ENCODE measurements at places on chromosomes 13 and 19.

GRCh38 chr13:32323912-32324311, 8.6 kb downstream of the BRCA2 start:
- DNase-seq, result no peak

- no peak for DNase-seq
Observed at GRCh38 chr13:101567841-101568240, 115.4 kb downstream of the ITGBL1 start.

- DNase-seq, result no peak
Observed at GRCh38 chr13:113904411-113904810, 40.5 kb upstream of the GAS6 start.

DNA sequence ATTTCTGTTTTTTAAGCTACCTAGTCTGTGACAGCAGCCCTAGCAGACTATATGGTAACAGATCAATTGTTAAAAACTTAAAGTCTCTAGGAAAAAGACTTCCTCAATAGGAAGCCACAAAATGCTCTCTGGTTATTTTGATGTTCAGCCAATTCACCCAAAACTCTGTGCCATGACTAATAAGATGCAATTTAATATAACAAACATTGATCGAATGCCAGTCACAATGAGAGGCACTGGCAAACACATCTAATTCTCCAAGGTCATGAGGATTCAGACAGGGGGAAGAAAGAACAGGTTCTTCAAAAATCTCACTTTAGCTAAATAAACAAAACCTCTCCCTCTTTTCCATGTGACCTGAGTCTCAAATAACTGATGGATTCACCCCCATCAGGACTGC, 107.5 kb downstream of the SUCLA2 start:
- no peak for DNase-seq

- no peak for DNase-seq
Observed at GRCh38 chr19:9037400-9038062, 27.3 kb upstream of the MUC16 start.

DNA sequence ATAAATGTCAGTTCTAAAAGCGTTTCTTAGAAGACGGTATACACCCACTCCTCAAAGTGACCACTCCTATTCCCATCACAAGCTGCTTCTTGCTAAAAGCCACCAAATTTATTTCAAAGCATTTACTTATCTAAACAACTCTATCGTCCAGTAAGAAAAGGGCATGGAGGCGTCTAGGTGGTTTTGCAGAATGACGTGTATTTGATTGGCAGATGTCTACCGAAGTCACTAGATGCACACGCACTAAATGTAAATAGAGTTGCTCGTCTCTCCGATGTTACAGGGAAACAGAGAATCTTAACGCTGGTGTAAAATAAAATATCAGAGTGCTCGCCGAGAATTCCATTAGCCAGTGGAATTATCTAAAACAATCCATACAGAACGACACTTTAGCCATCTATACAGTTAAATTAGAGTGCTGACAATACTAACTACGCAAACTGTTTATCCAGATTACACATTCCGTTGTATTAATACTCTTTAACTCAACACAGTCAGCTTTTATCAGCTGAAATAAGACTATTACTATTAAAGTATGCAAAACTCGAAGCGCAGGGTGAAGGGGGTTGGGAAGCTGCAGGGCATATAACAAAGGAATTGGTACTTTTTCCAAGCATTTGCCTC, 1.9 kb downstream of the KLF12 start:
- no peak for DNase-seq

- no peak for DNase-seq
Observed at GRCh38 chr13:43730642-43731041, 56.1 kb downstream of the ENOX1 start.

DNA sequence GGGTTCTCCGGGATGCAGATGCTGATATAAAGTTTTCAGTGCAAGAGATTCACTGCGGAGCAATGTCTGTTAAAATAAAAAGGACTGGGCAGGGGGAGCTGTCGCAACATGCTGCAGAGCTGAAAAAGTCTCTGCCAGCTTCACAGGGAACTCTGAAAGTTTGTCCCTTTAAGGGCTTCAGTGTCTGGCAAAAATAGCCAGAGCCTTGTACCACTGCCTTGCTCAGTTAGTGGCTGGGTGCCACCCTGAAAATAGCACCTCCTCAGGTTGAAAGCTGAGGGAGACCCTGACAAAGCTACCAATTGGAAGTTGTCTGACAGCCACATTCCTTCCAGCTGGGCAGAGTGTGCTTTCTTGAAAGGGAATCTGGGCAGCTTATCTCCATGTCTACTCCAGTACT, 3.0 kb upstream of the NDFIP2 start:
- DNase-seq, result no peak

DNA sequence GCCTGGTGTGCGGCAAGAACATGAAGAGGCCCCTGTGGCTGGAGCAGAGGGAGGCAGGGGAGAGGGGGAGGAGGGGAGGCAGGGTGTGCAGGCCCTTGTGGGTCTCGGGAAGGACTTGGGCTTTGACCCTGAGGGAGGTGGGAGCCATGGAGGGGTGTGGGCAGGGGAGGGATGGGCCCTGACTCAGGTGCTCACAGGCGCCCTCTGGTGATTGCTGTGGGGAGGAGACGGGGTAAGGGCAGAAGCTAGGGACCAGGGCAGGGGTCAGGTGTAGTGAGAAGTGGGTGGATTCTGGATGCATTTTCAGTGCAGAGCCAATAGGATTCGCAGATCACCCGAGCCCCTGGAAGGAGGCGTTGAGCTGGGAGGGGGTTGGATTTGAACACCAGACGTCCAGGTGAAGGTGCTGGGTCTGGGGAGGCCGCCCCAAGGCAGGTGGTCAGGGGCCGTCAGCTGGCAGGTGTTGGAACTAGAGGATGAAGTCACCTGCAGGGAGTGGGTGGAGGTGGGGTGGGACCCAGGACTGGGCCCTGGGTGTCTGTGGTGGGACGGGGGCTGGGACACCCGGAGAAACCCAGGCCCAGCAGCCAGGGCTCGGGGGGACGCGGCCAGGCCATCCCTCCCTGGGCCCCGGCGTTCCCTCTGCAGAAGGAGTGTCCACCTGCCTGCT, 185.4 kb downstream of the KDM4B start:
- DNase-seq, result no peak

DNA sequence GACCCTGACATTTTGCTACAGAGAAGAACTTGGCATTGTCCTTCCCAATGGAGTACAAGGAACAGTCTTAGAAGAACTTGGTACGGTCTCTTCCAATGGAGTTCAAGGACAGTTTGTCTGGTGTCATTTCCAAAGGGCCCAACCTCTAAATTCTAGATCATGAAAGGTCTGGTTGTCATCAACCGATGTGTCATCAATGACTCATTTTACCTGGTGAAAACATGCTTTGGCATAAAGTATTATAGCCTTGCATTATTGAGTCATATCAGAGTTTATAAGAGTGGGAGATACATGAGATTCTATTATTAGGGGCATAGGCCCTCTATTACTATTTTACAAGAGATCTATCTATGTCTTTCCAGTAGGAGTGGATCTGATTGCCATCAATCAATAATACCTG, 4.3 kb downstream of the CYP2B6 start:
- no peak for DNase-seq

DNA sequence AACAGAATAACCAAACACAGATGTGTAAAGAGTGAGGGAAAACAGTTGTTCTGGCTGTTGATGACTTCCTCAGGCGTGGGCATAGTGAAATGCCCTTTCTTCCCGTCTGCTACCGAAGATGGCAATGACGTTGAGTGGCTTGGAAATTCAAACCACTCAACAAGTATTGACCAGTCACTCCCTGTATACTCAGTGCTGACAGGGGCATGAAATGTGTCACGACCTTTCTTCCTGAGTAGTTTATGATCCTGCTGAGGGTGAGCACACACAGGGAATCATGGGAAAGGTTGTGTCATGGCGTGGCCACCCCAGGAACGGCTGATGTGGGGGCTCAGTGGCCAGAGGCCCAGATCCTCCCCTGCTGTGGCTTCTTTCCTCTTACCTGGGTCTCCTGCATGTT, 87.8 kb upstream of the C1QTNF9B start:
- no peak for DNase-seq

- no peak for DNase-seq
Observed at GRCh38 chr13:40490086-40490758, 176.2 kb downstream of the FOXO1 start.

DNA sequence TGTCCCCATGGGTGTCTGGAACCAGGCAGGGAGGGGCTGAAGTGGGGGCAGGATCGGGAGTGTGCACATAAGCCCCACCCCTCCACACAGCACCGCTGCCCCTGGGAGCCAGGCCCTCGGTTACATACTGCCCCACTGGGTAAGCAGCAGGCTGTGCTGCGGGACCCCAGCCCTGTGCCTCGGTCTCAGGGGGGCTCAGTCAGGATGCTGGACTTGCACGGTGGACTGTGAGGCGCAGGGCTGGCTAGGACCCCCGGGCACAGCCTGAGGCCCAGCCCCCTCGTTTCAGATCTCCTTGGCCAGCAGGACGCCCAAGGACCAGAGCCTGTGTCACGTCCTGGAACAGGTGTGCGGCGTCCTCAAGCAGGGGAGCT, 16.3 kb downstream of the MPND start:
- DNase-seq, result no peak

DNA sequence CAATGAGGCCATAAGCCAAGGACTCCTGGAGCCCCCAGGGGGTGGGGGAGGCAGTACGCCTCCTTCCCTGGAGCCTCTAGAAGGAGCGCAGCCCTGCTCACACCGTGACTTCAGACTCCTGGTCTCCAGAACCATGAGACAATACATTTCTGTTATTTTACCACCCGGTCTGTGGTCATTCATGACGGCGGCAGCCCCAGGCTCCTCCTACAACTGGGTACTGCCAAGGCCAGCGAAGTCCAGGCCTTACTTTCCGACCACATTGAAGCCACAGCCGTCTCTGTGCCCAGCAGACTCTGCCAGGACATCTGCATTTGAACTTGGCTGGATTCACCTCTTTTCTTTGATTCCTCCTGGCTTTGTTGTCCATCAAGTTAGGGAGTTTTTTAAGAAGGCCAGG, 10.5 kb downstream of the GNG7 start:
- DNase-seq, result no peak

DNA sequence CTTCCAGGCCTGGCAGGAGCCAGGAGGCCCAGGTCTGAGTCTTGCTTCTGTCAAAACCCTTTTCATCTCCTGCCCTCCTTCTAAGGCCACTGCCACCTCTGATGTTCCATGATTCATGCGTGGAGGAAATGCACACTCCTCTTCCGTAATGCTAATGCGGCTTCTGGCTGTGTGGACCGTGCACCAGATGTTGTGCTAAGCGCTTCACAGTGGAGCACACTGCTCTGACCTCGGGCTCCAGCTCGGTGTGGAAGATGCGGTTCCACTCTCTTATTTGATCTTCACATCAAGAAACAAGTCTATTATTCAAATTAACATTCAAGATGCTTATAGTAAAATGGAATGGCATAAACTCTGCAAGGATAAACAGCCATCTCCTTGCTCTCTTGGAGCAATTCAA, 629.2 kb downstream of the UQCRFS1 start:
- no peak for DNase-seq

GRCh38 chr13:45751885-45752284, 49.8 kb downstream of the CBY2 start:
- no peak for DNase-seq

All from lower lobe of right lung (tissue), 2 donors.